ENCODE measurements at places on chromosomes 12 and 14.

- no peak for DNase-seq
These were observed 65.1 kb upstream of the GPATCH2L start for GRCh38 chr14:76086636-76087035.

DNA sequence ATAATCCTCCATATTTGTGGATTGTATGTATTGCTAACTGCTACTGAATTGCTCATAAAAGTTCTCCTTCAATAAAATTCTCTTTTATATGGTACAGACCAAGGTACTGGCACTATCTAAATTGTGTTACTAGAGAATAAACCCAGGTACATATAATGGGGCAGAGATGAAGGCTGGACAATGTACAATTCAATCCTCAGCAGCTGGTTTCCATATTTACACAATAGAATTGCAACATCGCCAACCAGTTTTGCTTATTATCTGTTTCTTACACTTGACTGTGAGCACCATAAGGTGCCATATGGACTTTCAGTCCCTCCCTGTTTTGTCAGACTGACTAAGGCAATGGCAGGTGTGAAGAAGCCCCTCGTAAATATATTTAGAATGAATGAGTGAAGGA is 18.1 kb downstream of the KITLG start:
- DNase-seq = no peak

DNA sequence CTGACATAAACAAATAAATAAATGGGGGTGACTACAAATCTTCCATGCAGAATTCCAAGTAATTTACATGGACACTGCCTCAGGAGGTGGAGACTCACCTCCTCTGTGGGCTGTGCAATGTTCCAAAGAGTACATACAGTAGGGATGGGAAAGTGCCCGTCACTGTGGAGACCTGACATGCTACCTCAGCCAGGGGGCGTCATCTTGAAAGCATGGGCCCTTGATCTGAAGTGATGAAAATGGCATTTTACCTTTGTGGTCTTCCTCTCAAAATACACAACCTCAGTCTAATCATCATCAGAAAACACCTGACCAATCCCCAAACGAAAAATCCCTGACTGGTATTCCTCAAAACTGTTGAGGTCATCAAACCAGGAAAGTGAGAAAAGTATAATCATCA is 48.4 kb downstream of the ANAPC7 start:
- DNase-seq = peak; percentile 70

GRCh38 chr14:21612324-21612723 is 22.4 kb downstream of the OR10G2 start:
- no peak for DNase-seq

GRCh38 chr12:130960058-130960457 is 6.4 kb downstream of the ADGRD1 start:
- DNase-seq = no peak

DNA sequence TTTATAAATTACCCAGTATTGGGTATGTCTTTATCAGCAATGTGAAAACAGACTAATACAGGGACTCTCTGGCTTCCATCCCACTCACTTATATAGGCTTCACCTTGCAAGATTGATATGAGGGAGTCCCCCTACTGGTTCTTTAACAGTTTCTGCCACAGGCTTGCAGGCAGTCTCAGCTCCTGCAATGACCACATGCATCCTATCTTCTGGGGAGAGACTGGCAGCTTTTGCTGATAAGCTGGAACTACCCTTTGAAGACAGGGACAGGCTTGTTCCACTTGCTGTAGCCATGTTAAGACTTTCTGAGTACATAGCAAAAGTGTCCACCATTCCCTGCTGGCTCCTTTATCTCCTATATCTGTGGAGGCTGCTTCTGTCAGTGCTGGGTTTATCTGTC is 531.7 kb upstream of the FLRT2 start:
- DNase-seq = no peak

GRCh38 chr12:76065917-76066316 is 18.6 kb downstream of the NAP1L1 start:
- no peak for DNase-seq

DNA sequence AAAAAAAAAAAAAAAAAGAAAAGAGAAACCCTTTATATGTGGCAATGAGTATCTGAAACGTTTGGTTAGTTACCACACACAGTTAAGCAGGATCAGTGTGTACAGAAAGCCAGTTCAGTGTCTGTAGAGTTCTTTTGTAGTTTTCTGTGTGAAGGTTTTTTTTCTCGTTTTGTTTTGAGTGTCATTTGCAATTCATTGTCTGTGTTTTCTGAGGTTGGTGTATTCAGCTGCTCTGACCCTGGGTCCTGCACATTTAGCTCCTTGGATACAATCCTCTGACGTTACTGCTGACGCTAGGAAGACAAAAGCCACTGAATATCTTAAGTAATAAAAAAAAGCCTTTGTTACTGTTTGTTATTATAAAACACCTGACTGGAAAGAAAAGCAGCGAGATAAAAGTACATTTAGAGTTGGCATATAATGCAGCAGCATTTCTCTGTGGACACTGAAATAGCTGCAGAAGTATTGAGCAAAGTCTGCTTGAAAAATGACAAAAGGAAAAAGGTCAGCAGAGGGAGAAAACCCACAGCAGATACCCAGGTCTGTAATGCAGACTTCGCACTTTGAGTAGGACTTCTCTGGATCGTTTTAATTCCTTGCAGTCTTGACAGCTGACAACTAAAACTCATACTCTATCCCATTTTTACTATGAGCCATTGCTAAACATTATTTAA is 89.0 kb downstream of the POLR3B start:
- no peak for DNase-seq

GRCh38 chr12:117501076-117501869 is 139.8 kb upstream of the NOS1 start:
- DNase-seq = no peak

DNA sequence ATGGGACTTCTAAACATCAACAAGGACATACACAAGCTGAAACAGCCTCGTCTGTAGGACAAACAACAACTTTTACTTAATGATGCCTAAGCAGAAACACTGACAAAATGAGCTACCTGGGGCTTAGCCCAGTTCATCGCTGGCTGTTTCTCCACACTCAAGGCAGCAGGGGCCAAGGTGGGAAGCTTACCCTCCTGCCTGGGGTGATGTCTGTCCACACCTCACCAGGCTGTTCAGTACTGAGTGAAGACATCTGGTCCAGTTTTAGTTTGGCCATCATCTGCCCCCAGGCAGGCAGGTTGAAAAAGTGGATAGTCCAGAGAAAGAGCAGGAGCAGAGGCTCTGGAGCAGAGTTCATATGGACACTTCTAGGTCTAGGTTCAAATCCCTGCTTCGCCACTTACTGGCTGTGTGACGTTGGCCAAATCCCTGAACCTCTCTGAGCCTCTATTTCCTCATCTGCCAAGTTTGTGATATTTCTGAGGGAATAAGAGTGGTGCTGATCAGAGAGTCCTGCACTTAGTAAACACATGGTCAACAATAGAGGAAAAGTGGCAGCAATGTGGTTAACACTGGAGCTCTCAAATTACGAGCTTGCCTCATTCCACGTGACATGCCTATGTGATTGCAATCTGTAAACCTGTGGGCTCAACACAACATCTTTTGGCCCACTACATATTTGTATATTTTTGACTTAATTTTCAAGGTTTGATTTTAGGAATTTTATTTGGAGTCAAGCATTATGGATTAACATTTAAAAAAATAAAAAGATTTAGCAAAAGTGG is 720.1 kb upstream of the TMEM132C start:
- DNase-seq = no peak

DNA sequence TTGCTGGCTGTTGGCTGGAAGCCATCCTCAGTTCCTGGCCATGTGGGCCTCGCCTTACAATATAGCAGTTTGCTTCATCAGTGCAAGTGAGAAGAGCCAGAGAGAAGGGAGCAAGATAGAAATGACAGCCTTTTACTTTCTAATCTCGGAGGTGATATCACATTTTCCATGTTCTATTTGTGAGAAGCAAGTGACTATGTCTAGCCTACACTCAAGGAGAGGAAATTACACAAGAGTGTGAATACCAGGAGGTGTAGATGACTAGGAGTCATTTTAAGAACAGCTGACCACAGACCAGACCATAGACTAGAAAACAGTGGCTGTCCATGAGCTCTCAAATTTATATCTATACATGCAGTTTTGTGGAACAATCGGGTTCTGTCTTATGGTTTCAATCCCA is 163.0 kb upstream of the NRXN3 start:
- no peak for DNase-seq

GRCh38 chr14:58484176-58484575 is 56.7 kb downstream of the KIAA0586 start:
- DNase-seq = no peak

- DNase-seq = no peak
These were observed 2.5 kb upstream of the LRIG3 start for GRCh38 chr12:58922849-58923248.

- no peak for DNase-seq
These were observed 15.8 kb downstream of the CCND2 start for GRCh38 chr12:4289231-4289878.

DNA sequence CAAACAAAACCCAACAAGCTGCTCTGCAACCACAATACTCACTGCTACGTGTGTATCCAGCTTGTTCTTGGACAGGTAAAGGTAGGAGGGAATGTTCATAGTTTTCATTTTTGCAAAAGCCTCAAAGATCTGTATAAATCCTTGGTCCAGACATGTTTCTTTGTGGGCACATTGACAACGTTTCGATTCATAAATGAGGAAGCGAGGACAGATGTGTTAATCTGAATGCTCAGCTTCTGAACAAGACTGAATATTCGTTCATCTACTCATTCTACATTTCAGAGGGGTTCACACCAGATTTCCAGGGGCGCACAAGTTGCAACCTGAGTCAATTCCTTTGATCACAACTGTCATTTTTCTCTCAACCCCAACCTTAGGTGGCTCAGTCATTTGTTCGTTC is 134.4 kb downstream of the LLPH start:
- no peak for DNase-seq

DNA sequence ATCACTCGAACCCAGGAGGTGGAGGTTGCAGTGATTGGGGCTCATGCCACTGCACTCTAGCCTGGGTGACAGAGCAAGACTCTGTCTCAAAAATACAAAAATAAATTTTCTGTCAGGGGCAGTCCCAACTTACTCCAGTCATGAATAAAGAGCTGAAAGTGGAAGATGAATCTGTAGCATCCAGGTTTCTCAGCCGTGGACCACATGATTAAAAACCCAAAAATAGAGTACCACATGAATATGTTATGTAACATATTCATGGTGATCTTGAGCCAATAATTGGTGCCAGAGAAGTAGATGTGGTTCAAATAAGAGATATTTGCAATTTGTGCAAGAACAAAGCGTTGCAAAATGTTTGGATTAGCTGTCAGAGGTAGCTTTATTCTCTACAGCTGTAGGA is 23.1 kb downstream of the SPIC start:
- no peak for DNase-seq

DNA sequence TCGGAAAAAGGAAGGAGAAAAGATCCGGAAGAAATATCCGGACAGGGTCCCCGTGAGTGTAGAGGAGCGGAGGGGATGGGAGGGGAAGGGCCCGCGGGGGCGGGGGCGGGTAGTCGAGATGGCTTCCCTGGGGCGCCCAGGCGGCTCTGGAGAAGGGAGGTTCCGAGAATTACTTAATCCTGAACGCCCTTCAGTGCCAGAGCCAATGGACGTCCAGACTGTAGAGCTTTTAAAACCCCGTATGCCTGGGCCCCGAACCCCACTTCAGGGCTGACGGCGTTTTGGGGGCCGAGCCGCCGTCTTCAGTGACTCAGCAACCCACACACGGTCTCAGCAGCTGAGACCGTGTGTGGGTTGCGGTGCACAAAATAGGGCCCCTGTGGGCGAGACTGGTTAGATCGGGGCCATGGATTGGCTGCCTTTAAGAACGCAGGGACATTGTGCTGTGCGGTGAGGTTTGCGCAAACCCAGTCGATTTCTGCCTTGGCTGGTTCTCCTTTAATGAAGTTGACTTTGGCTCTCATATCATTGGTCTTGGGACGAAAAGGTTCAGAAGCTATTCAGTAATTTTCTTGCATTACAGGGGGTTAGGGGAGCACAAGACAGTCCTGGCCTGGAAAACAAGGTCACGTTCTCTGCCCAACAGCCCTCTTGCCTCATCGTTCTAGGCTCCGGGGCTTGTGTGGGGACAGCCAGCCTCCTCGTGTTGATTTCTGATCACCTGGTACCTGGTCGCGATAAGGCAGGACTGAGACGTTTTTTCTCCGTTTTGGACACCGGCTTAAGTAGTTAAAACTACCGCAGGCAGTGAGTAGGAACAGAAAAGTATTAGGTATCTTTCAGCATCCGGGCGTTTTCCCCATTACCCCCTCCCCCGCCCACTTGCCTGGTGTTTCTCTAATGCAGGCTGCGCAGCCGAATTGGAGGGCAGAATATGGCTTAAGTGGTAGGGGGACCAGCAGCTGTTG is 775 bp downstream of the GABARAPL1 start:
- DNase-seq = peak; percentile 89

All from NAMALWA (cell line).